H9 (cell line): ENCODE measurements at places on chromosomes 3 and 15.

DNA sequence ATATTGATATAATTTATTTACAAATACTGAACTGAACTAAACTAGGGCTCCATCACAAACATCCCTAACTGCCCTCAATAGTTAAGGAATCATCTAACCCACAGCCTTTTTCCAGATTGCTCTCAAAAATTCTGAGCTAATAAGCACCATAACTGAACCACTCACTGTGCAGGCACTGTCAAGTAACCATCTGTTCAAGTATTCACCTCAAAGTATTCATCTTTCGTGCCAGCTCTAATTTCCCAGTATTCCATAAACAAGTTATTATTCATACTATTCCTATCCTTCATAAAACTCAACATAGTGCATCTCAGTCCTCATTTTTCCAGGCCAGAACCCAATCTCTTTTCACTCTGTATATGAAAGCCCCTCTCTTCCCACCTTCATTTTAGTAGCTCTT is 41.1 kb downstream of the THBS1 start:
- no peaks in the 10 kb centered on the region for H3K27me3 ChIP-seq
- H3K4me1 ChIP-seq: no peaks in the 10 kb centered on the region
- no peaks in the 10 kb centered on the region for H3K36me3 ChIP-seq
- H3K4me3 ChIP-seq: no peak overlapping the region

DNA sequence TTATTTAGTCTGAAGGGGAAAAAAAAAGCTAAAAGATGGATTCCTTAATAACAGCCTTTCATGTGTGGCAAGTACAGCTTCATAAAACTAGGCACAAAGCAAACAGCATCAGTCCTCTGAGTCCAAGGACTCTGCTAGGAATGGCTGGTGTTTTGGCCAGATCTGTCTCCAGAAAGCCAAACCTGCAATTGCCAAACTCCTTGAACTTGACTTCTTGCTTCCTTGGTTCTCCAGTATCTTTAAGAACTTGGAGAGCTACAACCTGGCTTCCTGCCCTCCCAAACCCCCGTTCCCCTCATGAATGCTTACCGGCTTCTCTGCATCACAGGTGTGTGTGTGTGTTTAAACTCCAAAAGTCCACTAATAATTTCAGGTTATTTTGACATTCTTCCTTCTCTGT is 1.6 kb upstream of the PLOD2 start:
- peaks cover 5% of the 10 kb centered on the region; the same call in 1 of the 2 replicates for H3K4me1 ChIP-seq
- 0 out of 3 replicates have a peak overlapping the region, but pooled peaks have one; percentile 79 for H3K4me3 ChIP-seq
- H3K27ac ChIP-seq: no peak overlapping the region
- no peak for DNase-seq

- H3K27ac ChIP-seq: no peak overlapping the region
- no peaks in the 10 kb centered on the region for H3K36me3 ChIP-seq
- no peaks in the 10 kb centered on the region for H3K4me1 ChIP-seq
- no peak overlapping the region for H3K4me3 ChIP-seq
These were observed 1053.5 kb downstream of the SI start for GRCh38 chr3:164024786-164025185.

DNA sequence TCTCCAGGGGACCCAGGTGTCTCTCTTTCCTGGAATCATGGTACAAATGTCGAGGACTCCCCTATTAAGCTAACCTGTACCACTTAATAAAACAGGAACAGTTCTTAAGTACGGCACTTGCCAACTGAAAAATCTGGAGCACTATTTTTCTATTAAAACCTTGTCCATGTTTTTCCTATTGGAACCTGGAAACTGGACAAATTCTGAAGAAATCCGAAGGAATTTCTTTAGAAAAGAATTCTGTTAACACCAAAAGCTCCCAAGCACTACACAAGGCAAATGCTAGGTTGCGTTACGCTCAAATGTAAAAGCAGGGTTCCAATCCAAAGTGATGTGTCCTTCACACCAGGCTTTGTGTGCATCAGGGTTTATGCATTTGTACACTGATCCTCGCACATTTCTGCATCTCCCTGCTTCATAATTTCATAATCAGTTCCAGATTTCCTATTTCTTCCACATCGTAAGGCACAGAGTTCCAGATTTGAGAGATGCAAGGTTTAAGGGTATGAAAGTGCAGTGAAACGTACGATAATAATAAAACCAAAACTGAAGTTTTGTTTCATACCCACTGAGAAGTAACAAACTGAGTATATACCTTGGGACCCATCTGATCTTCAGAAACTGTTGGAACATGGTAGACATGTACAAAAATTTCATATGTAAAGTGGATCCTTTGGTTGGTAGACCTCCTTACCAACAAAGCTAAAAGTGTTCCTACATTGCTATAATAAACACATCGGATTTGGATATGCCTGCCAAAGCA is 132.1 kb upstream of the WNT5A start:
- no peak for DNase-seq
- no peaks in the 10 kb centered on the region for H3K36me3 ChIP-seq
- no peak overlapping the region for H3K27ac ChIP-seq
- H3K4me1 ChIP-seq: peaks cover 14% of the 10 kb centered on the region; the same call in 1 of the 2 replicates
- no peaks in the 10 kb centered on the region for H3K27me3 ChIP-seq

- no peak for DNase-seq
- peaks cover under 1% of the 10 kb centered on the region; the same call in 1 of the 2 replicates for H3K4me1 ChIP-seq
- peaks cover 9% of the 10 kb centered on the region for H3K36me3 ChIP-seq
- H3K27ac ChIP-seq: no peak overlapping the region
- no peaks in the 10 kb centered on the region for H3K27me3 ChIP-seq
These were observed 47.2 kb upstream of the ZBTB38 start for GRCh38 chr3:141321109-141321497.

DNA sequence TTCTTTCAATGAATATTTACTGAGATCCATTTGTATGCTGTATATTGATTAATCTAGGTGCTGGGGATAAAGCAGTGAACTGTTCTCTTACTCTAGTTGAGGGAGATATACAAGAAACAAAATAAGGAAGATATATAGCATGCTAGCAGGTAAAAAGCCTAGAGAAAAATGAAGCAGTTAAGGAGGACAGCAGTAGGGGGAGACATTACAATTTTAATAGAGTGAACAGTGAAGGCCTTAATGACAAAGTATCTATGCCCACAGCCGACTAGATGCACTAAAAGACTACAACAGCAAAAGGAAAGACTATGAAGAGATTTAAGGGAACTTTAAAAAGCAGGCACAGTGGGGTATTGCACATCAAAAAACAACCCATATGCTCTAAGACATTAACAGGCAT is 81.4 kb downstream of the XRN1 start:
- no peak overlapping the region for H3K27ac ChIP-seq
- H3K36me3 ChIP-seq: no peaks in the 10 kb centered on the region
- no peak for DNase-seq
- no peaks in the 10 kb centered on the region for H3K27me3 ChIP-seq
- H3K4me1 ChIP-seq: no peaks in the 10 kb centered on the region

DNA sequence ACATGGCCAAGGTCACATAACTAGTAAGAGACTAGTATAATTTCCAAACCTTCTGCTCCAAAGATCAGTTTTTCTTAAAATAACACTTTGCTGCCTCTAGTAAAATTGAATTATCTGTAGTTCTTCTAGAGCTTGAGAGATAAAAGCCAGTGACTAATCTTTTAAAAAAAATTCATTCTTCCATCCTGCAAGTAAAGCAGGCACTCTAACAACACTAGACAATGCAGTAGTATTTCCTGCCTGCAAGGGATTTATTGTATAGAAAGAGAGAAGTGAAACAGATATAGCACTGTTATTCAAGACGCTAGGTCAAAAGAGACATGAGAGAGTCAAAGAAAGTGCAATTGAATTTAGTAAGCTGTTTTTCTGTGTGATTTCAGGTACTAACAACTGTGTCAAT is 159.5 kb upstream of the TBC1D5 start:
- no peak overlapping the region for H3K4me3 ChIP-seq
- peaks cover 3% of the 10 kb centered on the region; the same call in 2 of the 3 replicates for H3K36me3 ChIP-seq
- H3K4me1 ChIP-seq: no peaks in the 10 kb centered on the region
- H3K27ac ChIP-seq: no peak overlapping the region

GRCh38 chr3:9903238-9903624 is 583 bp downstream of the IL17RE start:
- H3K4me3 ChIP-seq: no peak overlapping the region; the same call in 1 of the 2 replicates
- H3K27me3 ChIP-seq: no peaks in the 10 kb centered on the region
- no peaks in the 10 kb centered on the region; the same call in 1 of the 2 replicates for H3K4me1 ChIP-seq
- DNase-seq: no peak
- no peaks in the 10 kb centered on the region for H3K36me3 ChIP-seq
- H3K27ac ChIP-seq: no peak overlapping the region
